ENCODE measurements at places on chromosomes 12 and 14. TPM values are rescaled to one million over a fixed set of nuclear protein-coding genes. Genes with fewer than 3 reads are reported as not detected.

FAM186B gene
- 0.21 TPM for total RNA-seq

GPR65 gene
- not detected for total RNA-seq

- no peak for DNase-seq
These were observed 182.3 kb downstream of the KIF26A start for GRCh38 chr14:104320611-104321086.

GRCh38 chr12:62603811-62604098 is 137.1 kb downstream of the MON2 start:
- DNase-seq: no peak

- no peak for DNase-seq
These were observed 16.7 kb upstream of the ZDHHC22 start for GRCh38 chr14:77158175-77158881.

BMP4 gene
- 2.7 TPM for total RNA-seq

DNA sequence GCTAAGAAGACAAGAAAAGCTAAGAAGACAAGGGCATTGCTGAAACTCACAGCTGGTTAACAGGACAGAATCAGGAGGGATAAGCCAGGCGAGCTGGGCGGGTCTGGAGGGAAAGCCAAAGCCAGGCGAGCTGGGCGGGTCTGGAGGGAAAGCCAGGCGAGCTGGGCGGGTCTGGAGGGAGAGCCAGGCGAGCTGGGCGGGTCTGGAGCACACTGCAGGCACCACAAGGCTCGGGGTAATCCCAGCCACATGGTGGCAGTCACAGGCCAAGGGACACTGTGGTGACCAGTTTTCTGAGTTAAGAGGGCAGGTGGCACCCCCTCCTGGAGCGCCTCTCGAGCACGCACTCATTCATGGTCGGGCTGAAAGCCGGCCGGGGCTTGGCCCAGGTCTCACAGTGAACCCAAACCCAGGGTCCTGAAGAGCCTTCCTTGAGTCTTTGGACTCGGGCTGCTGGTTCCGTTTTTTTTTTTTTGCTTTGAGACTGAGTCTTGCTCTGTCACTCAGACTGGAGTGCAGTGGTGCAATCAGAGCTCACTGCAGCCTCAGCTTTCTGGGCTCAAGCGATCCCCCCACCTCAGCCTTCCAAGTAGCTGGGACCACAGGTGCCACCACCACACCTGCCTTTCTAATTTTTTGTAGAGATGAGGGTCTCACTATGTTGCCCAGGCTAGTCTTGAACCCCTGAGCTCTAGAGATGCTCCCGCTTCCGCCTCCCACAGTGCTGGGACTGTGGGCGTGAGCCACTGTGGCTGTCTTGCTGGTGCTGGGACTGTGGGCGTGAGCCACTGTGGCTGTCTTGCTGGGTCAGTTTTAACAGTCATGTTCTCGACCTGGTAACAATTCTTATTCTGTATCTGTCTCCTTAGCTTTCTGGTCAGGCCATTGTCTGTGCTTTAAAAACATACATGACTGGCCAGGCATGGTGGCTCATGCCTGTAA is 40.2 kb downstream of the HSP90AA1 start:
- no peak for DNase-seq

- DNase-seq: no peak
These were observed 12.3 kb upstream of the CCNT1 start for GRCh38 chr12:48728807-48729206.

- DNase-seq: no peak
These were observed 60.4 kb upstream of the SINHCAF start for GRCh38 chr12:31386364-31386777.

GRCh38 chr14:74240794-74241651 is 1.8 kb downstream of the VSX2 start:
- no peak for DNase-seq

GRCh38 chr14:72700338-72701236 is 193.3 kb downstream of the DPF3 start:
- no peak for DNase-seq

GRCh38 chr12:104772336-104772735 is 185.8 kb downstream of the SLC41A2 start:
- no peak for DNase-seq

TEX52 gene
- not detected for total RNA-seq

UBE2N gene
- 68.7 TPM for total RNA-seq

DNA sequence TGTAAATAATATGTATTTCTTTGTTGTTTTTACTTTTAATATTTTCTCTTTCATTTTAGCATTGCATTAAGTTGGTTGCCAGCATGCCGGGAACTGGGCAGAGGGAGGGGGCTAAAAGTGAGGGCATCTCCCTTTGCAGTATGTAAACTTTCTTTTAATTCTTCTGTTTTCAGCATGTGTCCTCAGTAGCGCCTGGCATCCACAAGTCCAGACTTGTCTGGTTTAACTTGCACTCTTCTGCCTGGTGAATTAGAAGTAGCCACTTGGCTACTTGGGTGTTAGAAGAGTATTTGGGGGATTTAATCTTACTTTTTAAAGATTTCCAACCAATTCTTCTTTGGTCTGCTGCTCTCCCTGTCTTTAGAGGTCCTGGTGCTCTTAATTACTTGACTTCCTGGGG is 117.2 kb upstream of the SCAF11 start:
- DNase-seq: no peak

HCAR3 gene
- total RNA-seq: not detected

DNA sequence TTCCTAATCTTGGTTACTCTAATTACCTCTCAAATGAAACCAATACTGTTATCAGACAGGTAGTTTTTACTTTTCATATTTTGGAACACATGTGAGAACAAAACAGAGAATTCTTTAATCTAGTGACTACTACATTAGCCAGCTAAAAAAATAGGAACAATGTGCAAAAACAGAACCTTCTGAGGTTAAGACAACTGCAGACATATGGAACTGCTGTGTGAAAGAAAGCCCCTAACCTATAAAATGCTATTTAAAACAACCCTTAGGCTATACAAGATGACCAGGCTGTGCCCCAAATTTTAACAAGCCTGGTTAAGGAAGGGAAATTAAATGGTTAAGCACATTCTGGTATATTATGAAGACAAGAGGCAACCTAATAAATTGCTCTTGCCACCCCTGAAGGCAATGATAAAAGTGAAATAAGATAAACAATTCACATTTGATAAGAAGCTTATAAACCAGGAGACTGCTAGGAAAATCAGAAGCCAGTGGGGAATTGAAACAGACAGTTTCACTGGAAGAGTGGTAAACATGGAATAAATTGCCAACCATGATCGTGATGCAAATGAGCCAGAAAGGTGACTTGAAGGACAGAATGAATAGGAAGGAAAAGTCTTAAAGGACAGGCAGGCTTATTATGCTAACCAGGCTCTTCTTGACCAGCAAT is 7.4 kb downstream of the GTSF1 start:
- DNase-seq: no peak

- no peak for DNase-seq
These were observed 1042.4 kb downstream of the AACS start for GRCh38 chr12:126107659-126108058.

DNA sequence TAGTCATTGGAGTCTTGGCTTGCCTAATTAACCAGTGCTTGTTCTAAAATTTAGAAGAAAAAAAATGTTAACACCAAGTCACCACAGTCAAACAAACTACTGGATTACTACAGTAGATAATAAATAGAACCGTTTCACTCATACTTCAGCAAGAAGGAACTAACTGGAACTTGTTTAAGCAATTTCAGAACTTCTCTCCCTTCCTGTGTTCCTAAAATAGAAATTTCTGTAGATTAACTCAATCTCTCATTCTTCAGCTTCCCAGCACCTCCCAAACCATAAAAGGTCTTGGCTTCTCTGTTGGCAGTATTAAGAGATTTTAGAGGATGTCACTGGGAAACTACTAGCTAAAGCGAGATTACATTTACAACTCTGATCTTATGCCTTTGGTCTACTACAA is 18.6 kb downstream of the GNS start:
- no peak for DNase-seq

Measured in kidney epithelial cell (primary cell).